ENCODE measurements at places on chromosomes 5 and 9. TPM values are rescaled to one million over a fixed set of nuclear protein-coding genes. Genes with fewer than 3 reads are reported as not detected.

The CCNG1 gene
- total RNA-seq, result 593 TPM

The GMCL2 gene
- not detected for total RNA-seq

DNA sequence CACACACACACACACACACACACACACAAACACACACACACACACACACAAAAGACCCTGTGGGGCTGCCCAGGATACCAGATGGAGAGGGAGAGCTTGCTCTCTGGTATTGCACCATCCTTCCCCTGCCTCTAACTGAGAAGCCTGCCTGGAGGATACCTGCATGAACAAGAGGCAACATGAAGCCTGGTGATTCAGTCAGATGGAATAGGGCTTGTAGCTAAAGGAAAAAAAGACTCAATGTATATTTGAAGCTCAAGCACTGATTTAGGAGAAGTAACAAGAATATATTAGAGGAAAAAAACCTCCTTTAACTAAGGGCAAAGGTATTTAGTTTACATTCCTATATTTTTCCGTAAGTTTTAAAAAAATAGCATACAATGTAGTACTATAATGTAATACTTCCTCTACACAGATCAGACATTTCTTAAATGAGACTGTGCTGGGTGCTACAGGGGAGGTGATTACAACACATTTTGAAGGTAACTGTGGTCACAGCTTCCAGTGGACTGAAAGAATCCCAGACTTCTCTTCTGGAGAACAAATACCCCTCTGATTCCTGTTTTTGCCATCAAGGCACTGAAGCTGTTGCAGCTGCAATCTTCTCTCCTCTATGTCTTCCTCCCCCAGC lies 169.3 kb downstream of the DCP2 start:
- DNase-seq, result no peak

DNA sequence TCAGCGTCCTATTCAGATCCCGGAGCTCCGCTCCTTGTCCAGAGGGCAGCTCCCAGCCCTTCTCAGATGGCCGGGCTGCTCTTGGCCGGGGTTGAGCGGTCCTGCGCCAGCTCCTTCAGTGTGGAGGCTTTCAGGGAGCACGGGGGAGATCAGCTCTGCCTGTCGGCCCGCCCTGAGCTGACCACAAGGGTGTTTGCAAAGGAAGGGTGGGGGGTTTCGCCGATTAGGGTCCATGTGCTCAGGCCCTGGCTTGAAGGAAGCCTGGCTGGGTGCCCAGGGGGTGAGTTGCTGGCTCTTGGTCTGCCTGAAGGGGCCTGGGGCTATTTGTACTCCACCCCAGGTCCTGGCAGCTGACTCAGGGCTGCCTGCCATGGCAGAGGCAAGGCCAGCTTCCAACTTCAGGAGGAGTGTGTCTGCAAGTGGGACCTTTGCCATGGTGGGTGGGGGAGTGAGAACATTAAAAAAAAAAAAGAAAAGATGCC lies 250.1 kb upstream of the KLF4 start:
- DNase-seq, result no peak

GRCh38 chr5:138038826-138039225 lies 5.9 kb upstream of the FAM13B start:
- no peak for DNase-seq

GRCh38 chr5:149551227-149552037 lies at the start of gene CSNK1A1:
TSS of gene CSNK1A1 (minus strand) at chr5:149551439. CDS start at chr5:149550964, 475 bp downstream.
- peak; percentile 99 for DNase-seq

Measured in neural progenitor cell (in vitro differentiated cells).